ENCODE measurements at places on chromosomes 16 and 17.

DNA sequence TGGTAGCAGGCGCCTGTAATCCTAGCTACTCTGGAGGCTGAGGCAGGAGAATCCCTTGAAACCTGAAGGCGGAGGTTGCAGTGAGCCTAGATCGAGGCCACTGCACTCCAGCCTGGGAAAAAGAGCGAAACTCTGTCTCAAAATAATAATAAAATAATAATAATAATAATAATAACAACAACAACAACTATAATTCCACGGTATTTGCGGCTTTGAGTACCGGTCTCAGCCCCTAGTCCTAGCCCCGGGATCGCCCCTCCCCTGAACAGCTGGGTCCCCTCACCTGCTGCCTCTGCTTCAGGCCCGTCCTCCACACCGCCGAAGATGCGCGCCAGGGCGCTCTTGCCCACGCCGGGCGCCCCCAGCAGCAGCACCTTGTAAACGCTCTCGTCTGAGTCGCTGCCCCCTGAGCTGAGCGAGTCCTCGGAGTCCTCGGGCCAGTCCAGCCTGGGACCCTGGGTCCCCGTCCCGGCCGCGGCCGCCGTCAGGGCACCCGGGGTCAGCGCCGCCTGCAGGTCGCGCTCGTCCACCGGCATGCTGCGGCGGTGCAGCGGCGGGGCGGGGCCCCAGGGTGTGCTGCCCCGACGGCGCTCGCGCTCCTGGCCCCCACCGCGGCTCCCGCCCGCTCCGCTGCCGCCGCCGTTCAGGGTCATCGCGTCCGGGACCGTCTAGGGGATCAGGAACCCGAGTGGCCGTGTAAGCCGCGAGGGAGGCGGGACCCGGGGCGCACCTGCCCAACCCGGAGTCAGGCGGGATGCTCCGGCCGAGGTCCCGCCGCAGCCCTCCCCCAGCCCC is 611 bp downstream of the RRAD start:
- no peak for DNase-seq

DNA sequence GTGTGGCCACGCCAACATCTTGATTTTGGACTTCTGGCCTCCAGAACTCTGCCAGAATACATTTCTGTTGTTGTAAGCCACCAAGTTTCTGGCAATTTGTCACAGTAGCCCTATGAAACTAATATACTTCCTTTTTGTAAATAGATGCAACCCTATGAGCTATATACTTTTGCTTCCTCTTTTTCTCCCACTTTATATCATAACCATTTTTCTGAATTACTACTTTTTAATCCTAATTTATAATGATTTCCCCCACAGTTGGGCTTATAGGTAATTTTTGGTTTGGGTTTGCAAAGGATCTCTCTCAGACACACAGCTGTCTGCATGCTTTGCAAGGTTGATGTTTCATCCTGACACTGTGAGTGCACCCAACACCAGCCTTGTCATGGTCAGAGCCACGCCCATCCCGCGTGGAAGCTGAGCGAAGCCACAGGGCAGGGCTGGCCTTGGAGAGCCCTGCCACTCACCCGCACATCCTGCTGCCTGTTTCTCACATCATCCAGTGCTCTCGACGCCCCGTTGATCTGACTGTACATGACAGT is 5.8 kb downstream of the TRIM25 start:
- no peak for DNase-seq

- DNase-seq, result no peak
These were observed 77.7 kb downstream of the MRM3 start for GRCh38 chr17:859824-860195.

DNA sequence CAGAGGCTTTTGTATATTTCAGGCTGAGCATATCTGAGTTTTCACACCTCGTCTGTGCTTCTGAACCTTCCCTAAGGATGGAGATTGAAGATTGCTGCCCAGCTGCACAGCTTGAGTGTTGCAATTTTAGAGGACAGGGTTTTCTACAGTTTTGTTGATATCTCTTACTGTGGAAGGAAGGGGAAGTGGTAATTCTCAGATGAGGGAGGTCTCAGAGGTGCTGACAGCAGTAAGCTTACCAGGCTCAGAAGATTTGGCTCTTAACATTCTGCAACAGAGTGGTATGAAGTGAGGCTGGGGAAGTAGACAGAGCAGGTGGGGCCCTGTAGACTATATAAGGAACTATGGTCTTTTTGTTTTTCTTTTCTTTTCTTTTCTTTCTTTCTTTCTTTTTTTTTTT is 45.8 kb upstream of the ARHGAP17 start:
- no peak for DNase-seq

DNA sequence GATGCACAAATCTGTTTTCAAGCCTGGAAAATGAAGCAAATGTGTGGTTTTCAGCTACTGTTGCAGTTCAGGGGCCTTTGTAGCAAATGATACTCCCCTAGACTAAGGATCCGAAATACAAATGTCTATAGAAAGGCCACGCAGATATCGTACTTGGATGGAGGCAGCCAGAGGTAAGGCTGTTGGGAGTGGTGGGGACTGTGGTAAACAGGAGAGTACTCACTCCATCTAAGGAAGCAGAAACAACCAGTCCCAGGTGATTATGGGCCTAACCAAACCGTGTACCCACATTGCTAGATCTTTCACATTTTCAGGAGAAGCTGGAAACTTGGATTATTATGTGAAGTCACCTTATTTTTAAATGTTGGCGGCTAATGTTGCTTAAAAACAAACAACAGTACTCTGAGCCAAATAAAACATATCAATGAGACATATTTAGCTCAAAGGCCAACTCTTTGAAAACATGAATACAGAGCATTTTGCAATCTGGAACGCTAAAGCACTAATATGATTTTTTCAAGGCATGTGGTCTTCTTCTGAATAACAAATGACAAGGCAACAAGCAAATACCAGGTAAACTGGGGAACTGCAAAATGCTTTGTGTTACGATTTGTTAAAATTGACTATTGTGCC is 110.1 kb downstream of the YPEL2 start:
- DNase-seq, result no peak

DNA sequence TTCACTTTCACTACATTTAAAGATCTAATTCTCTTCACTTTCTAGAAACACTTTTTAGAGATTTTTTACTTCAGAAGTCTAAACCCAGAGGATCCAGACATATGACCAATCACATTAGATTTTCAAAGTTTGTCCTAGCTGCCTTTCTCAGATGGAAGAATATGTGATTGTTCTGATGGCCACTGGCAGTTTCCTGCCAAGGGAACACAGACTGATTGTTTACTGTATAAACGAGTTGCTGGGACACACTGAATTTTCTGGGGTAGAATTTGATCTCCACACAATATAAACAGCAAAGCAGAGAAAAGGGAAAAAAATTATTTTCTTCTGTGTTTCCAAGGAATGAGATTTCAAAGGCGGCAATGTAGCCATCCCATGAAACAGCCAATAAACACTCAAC is 480.0 kb downstream of the TOX3 start:
- no peak for DNase-seq

- DNase-seq, result no peak
These were observed 20.6 kb upstream of the LONP2 start for GRCh38 chr16:48223490-48223889.

DNA sequence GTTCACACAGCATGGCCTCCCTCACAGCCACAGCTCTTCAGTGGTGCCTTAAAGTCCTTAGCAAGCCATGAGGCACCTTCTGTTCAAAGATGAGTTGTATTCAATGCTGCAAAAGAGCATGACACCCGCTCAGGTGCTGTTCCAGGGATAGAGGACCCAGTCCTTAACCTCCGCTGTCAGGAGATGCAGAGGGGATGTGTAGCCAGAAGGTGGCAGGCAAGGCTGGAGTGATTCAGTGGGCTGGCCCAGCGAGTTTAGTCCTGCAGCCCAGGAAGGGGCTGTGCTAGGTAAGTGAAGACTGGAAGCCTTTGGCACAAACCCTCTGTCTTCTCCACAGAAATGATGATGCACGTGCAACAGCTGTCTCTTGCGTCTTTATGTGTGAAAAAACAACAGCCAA is 25.0 kb upstream of the ADAM11 start:
- DNase-seq, result no peak

DNA sequence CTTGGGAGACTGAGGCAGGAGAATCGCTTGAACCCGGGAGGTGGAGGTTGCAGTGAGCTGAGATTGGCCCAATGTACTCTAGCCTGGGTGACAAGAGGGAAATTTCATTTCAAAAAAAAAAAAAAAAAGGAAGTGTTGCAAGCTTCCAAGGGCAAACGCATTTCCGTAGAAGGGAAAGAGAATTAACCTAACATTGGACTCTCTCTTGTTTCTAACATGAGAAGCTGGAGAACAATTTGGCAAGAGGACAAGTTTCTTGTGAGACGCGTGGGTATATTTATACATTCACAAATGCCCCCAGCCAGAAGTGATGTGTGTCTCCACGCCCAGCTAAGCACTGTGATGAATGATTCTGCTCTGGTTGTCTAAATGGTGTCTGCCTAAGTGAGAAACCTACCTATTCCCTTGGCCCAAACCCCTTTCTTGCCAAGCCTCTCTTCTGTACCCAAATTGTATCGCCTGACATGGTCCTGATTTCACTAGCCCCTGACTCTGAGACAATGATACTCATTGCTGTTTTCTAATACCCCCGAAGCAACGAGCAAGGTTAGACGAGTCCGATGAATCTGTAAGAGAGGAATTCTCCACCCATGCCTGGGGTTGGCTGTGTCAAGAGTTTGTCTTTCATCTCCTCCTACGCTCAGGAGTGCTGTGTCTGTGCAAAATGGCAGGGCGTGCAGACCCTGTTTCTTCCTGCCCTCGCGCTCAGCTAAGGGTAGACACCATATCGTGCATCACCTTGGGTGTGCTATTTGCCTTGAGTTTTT is 14.2 kb upstream of the ST6GALNAC2 start:
- DNase-seq, result no peak

GRCh38 chr17:34620458-34620857 is 41.1 kb downstream of the TMEM132E start:
- DNase-seq, result no peak

Measured in C1 segment of cervical spinal cord (tissue), 14 donors.